Progenitor cell of endocrine pancreas (in vitro differentiated cells): ENCODE measurements at places on chromosomes 3 and 15.

GRCh38 chr15:49809894-49810609, 189.2 kb downstream of the DTWD1 start:
- no peak for DNase-seq
- H3K36me3 ChIP-seq: no peaks in the 10 kb centered on the region
- H3K27ac ChIP-seq: no peak overlapping the region
- no peaks in the 10 kb centered on the region for H3K27me3 ChIP-seq
- H3K4me3 ChIP-seq: no peak overlapping the region

GRCh38 chr3:481680-482079, 285.1 kb downstream of the CHL1 start:
- H3K36me3 ChIP-seq: peaks cover 1% of the 10 kb centered on the region
- no peaks in the 10 kb centered on the region for H3K27me3 ChIP-seq
- H3K4me1 ChIP-seq: peaks cover 1% of the 10 kb centered on the region
- no peak overlapping the region for H3K4me3 ChIP-seq

GRCh38 chr15:38888701-38889221, 324.1 kb upstream of the RASGRP1 start:
- no peak overlapping the region for H3K4me3 ChIP-seq
- H3K36me3 ChIP-seq: peaks cover 2% of the 10 kb centered on the region
- H3K4me1 ChIP-seq: peaks cover 25% of the 10 kb centered on the region
- H3K27me3 ChIP-seq: no peaks in the 10 kb centered on the region
- no peak for DNase-seq
- H3K27ac ChIP-seq: no peak overlapping the region

DNA sequence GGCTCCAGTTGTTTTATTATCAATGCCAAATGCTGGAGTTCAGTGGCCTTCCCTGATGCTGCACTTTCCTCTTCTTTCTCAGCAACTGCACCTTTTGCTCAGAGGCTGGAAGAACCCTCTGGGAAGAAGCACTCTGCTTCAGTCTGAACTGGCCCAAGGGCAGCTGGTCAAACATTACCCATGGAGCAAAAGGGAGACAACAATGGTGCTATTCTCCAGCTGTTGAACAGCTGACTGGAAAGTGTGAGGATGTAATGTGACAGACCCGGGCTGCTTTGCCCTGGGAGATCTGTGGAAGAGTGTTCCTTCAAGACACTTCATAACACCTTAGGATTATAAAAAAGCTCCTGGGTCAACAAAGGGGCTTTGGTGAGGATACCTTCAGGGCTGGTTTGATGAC, 84.9 kb downstream of the EPHB1 start:
- no peak for DNase-seq
- H3K27ac ChIP-seq: no peak overlapping the region
- no peak overlapping the region for H3K4me3 ChIP-seq

- H3K27me3 ChIP-seq: peaks cover 10% of the 10 kb centered on the region
- peak overlapping the region; percentile 77 for H3K27ac ChIP-seq
- H3K4me3 ChIP-seq: no peak overlapping the region
- H3K4me1 ChIP-seq: peaks cover 28% of the 10 kb centered on the region
- DNase-seq: no peak
These were observed 42.2 kb upstream of the TJP1 start for GRCh38 chr15:29864501-29864900.

GRCh38 chr15:36826948-36827347, 247.5 kb downstream of the CDIN1 start:
- peaks cover 2% of the 10 kb centered on the region for H3K36me3 ChIP-seq
- H3K27me3 ChIP-seq: no peaks in the 10 kb centered on the region
- peaks cover 4% of the 10 kb centered on the region for H3K4me1 ChIP-seq
- H3K27ac ChIP-seq: no peak overlapping the region
- H3K4me3 ChIP-seq: no peak overlapping the region
- no peak for DNase-seq
